Fibroblast of the aortic adventitia (primary cell): ENCODE measurements at places on chromosomes 16 and 17. TPM values are rescaled to one million over a fixed set of nuclear protein-coding genes. Genes with fewer than 3 reads are reported as not detected.

GRCh38 chr17:2755891-2756724, 6.7 kb upstream of the CCDC92B start:
- no peak for DNase-seq

The WNT9B gene
- 0.09 TPM in 1 of 2 replicates, not detected in the other for total RNA-seq

DNA sequence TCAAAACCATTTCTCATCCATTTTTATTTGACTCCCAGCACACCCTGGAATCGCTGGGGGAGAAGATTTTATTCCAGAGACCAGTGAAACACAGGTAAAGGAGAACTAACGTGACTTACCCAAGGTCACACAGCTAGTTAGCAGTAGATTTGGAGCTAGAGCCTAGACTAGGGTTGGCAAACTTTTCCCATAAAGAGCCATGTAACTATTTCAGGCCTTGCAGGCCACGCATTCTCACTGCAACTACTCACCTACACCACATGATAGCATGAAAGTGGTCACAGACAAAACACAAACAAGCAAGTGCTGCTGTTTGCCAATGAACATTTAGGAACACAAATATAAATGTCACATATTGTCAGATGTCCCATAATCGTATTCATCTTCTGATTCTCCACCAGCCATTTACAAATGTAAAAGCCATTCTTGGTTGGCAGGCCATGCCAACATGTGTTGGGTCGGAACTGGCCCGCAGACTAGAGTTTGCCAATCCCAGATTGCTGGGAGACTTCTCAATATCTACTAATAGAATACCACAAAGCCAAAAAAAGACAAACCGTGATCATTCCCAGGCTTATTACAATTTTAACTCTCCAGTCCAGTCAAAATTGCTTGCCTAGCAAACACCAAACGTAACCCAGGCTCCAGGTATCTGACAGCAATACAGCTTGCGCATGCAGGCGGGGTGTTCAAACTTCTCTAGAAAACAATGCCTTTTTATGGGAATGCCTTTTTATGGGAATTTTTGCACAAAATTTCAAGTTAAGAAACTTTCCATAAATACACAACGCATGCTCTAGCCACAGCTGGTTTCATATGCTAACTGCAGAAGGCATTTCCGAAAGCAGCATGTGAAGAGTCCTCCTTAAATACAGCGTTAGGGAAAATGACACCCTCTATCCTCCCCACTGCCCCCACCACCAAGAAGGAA, 20.9 kb downstream of the ZFHX3 start:
- no peak for DNase-seq

DNA sequence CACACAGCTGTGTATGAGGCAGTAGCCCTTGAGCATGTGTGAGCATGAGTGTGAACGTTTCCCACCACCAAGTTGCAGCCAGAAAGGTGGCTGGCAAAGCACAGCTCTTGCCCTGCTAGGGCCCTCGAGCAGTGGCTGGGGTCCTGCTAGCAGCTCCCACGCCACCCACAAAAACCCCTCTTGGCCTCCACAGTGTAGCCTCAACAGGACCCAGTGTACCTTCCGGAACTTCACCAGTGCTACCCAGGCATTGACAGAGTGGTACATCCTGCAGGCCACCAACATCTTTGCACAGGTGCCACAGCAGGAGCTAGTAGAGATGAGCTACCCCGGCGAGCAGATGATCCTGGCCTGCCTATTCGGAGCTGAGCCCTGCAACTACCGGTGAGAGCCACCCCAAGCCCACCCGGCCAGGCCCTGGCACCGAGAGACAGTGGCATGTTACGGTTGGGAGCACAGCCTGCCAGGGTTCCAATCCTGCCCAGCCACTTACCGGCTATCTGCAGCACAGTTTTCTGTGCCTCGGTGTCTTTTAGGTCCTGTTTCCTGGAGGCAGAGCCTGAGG, 53.1 kb downstream of the SCNN1B start:
- no peak for DNase-seq

The SPATA32 gene
- not detected in 2 replicates for total RNA-seq

The CACNB1 gene
- total RNA-seq = 7.0 and 8.0 TPM in 2 replicates

The ABCA8 gene
- total RNA-seq = 93.5 and 231 TPM in 2 replicates

GRCh38 chr17:14052886-14053615, 16.3 kb upstream of the COX10 start:
- DNase-seq = peak; percentile 61

GRCh38 chr17:68205808-68206720, 41.8 kb upstream of the AMZ2 start:
- peak; percentile 20 for DNase-seq

The TMEM238L gene
- not detected in 2 replicates for total RNA-seq

DNA sequence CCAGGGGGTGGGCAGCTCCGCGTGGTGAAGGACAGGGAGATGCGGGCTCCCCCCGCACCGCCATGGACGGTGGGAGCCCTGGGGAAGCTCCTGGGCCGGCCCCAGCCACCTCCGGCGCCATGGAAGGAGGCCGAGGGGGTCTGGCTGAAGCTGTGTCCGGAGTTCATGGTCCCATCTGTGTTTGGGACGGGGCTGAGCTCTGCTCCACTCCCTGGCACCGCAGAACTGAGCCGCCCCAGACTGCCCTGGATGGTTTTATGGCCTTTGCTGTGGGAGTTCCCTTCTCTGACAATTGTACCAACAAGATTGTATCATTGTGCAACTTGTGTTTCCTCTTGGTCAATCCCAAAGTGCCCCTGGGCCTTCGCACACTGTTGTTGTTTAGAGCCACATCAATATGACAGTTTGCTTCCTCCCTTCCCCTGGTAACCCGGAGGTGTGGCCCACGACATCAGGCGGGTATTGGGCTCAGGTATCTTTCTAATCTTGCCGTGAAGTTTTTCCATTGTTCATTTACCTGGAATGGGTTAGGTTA, 942 bp downstream of the KRT23 start:
- DNase-seq = no peak

- DNase-seq = no peak
Observed at GRCh38 chr17:163514-164098, 17.8 kb downstream of the DOC2B start.

DNA sequence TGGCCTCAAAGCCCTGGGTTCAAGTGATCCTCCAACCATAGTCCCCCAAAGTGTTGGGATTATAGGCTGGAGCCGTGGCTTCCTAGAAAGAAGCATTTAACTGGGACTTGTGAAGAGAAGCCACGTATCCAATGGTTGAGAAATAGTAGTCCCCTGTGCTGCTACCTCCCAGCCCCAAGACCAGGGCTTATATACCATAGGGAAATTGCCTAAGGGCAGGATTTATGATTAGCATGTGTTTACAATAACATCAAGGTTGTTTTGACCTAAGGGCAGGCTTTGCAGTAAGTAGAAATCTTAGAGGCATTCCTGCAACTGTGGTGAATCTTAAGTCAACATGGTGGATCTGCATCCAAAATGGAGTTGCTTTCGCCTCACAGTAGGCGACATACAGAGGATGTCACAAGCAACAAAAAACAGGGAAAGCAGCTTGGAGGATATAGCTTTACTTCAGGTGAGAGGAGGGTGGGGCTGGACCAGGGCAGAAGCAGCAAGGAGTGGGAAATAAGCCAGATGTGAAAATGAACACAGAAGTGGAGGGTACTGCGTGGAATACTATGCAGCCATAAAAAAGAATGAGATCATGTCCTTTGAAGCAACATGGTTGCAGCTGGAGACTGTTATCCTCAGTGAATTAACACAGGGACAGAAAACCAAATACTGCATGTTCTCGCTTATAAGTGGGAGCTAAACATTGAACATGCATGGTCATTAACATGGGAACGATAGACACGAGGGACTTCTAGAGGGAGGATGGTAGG, 18.7 kb upstream of the NSMCE1 start:
- DNase-seq = no peak

DNA sequence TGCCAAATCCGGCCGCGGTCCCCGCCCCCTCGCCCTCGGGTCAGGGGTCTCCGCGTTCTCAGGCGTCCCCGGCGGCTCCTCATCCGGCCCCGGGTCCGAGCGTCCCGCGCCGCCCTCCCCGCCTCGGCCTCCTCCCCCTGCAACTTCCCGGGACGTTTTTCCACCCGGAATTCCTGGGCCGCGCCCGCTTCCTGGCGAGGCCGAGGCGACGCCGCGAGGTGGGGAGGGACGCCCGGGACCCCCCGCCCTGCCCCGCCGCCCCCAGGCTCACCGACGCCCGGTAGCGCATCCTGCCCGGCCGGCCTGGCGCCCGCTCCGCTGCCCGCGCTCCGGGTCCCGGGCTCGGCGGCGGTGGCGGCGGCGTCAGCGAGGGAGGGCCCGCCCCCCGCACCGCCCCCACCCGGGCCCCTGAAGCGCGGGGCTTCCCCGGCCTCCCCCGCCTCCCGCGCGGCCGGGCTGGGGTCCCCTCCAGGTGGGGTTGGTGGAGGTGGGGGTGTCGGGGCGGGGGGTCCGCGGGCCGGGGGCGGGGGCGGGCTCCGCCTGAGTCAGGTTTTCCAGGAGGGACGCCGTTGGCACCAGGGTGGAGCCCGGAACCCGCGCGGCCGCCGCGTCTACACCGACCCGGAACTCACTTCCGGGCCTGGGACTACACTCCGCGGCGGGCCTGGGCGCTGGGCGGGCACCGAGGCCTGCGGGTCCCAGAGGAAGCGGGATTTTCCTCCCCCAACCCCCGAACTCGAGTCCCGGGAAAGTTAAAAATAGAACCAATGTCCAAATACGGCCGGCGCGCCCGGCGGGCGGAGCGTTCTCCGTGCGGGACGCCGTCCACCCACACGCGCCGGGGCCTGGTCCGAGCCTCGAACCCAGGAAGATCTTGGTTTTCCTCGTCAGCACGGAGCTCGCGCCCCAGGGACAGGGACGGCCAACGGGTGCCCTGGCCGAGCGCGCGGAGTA, 6.8 kb downstream of the MYO1C start:
- peak; percentile 59 for DNase-seq

GRCh38 chr16:13645601-13646245, 274.2 kb upstream of the ERCC4 start:
- DNase-seq = no peak

GRCh38 chr17:27489045-27489715, 32.9 kb downstream of the KSR1 start:
- peak; percentile 90 for DNase-seq

DNA sequence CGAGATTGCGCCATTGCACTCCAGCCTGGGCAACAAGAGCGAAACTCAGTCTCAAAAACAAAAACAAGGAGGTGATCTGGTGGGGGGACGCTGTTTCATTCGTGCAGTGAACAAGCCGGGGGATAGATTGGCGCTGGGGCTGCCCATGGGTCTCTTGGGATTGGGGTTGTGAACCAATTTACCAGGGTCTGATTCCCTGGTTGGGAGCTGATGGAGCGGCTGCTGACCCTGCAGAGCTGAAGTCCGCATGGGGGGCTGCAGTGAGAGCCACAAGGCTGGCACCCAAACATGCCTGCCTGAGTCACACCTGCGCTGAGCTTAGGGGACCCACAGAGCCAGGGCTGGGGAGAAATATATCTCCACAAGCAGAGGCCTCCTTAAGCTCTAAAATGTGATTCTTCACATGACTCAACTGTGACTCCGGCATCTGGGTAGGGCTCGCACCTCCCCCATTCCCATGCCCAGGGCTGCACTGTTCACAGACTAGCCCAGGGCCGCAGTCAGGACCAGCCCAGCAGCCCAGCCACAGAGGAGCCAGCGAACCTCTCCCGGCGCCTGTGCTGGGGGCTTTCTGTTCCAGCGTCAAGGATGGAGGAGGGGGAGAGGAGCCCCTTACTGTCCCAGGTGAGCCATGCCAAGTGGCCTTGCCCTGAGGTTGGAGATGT, 5.0 kb downstream of the TSPAN10 start:
- peak; percentile 49 for DNase-seq

The CRISPLD2 gene
- total RNA-seq = 0.99 and 29.3 TPM in 2 replicates

GRCh38 chr17:8002721-8003593, 542 bp downstream of the GUCY2D start:
- no peak for DNase-seq

The FBXO47 gene
- total RNA-seq = under 0.01 TPM in 1 of 2 replicates, not detected in the other

The HBA1 gene
- not detected in 2 replicates for total RNA-seq

DNA sequence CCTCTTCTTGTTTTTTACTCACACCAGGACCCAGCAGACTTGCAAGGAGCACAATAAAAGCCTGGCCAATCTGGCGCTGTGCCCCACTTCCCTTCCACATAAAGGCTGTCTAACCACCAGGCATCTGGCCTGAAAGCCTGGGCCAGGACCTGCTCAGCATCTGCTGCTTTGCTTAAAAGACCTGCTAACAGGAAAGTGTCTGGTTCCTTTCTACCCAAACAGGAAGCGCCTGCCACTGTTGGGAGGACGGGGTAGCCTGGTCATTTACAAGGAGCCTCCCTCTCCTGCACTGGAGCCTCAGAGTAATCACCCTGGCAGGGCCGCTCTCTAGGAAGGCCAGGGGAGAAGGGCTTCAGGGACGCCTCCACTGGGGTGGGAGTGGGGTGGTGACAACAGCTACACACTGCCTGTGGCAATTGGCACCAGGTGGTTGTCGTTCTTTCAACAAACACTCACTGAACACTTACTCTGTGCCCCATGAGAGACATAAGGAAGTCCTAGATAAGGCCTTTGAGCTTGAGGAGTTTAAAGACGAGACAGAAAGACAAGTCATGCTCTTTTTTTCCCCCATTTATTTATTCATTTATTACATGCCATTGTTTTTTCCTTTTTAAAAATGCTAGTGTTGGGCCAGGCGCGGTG, 6.3 kb upstream of the MMP28 start:
- DNase-seq = peak; percentile 86

The SMTNL2 gene
- 0.16 TPM in 1 of 2 replicates, not detected in the other for total RNA-seq

- DNase-seq = no peak
Observed at GRCh38 chr17:77862890-77863813, 95.4 kb upstream of the TNRC6C start.

DNA sequence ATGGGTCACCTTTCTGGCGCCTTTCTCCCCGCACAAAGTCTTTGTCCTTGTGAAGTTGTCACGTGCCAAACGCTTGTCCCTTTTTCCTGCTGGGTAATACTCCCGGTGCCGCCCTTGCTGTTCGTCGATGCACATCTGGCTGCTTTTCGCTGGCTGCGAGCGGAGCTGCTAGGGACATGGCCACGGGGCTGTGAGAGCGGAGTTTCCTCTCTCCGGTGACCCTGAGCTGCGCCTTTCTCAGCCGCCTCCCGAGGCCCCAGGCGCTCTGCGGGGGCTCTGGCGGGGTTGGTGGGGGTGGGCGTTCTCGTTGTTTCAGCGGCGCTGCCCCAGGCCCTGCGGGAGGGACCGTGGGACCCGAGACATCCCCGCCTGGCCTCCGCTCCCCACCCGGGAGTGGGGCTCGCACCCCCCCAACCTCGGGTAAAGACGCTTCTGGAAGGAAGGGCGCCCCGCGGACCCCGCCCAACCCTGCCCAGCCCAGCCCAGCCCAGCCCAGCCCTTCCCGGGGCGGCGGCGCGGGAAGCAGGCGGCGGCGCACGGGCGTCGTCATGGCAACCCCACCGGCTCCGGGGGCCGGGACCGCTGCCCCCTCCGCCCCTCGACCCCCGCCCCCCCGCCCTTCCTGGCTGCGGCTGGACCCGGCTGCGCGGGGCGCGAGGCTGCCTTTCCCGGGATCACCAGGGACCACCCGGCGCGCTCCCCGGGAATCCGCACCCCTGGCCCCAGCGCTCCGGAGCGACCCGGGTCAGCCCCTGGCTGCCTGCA, 12.3 kb downstream of the CHMP6 start:
- DNase-seq = no peak

DNA sequence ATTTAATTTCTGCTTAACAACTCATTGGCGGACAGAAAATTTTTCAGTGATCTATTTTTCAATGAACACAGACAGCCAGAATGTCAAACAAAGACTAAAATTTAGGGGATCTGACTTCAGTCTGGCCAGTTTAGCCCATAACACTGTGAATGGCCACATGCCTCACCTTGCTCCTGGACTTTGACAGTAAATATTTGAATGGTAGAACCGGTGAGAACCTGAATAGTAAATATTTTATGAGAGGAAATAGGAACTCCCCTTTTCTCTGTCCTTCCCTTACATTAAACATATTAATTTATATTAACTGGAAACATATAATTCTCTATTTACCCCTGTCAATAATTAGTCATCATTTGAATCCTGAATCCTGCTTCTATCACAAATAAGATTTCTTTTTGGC, 942.1 kb downstream of the KCNJ2 start:
- DNase-seq = no peak

The MEFV gene
- total RNA-seq = under 0.01 TPM in 1 of 2 replicates, not detected in the other
